ENCODE measurements at places on chromosomes 13 and 19.
A peak's percentile ranks its signal among the peaks of the same experiment; 100 is the strongest.

GRCh38 chr13:101451641-101452040 is 834 bp upstream of the ITGBL1 start:
- no peak for DNase-seq

DNA sequence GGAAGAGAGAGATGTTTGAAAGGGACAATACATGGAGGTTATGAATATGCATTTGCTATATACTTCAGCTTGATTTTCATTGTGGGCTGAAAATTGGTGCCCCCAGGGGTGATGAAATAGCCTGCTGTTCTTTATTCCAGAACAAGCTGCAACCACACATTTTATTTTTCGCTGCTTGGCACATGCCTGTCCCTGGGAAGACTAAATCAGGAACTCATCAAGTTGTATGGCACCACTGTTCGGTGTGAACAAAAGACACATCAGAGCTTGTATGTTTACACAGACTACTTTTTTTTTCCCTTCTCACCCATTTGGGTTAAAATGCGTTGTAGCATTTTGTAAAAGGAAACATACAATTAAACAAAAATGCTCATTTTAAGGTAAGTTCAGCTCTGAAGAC is 230.7 kb downstream of the NALCN start:
- DNase-seq, result no peak

DNA sequence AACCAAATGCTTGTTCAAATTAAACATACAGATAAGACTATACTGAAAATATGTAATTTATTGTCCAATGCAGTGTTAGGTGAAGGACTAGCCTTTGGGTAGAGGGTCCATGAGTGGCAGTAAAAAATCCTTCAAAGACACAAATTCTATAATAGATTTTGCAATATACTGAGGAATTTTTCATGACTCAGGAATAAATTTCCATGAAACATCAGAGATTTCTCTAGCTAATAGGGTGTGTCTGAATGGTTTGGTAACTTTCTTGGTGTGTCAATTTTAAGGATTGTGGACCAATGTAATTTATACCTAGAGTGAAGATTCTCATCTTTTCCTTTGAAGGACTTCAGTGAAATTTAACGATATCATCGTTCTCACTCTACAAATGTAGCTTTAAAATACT is 546.7 kb downstream of the SLITRK5 start:
- no peak for DNase-seq

DNA sequence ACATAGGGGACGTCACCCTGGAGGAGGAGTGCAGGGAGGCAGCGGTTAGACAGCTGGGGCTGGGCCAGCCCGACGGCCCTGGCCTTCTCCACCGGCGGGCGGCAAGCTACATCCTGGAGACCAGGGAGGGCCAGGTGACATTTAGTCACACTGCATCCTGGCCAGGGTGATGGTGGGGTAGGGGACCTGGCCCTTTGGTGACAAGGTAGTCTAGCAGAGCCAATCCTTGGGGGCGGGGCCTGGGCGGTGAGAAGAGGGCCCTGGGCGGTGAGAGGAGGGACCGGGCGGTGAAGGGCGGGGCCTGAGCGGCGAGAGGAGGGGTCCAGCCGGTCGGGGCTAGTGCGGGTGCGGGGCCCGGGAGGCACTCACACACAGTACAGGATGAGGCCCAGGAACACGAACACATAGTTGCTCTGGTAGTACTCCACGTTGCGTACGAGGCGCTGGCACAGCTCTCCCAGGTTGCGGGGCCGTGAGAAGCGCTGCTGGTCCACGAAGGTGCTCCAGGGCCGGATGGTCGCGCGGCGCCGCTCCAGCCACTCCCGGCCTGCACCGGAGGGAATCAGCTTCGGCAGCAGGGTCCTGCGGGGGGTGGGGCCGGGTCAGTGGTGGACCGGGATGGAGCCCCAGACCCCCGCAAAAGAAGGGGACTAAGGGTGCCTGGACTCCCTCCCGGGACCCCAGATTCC is 610 bp downstream of the RABAC1 start:
- DNase-seq, result peak; percentile 82

GRCh38 chr19:8567522-8568172 is 9.6 kb downstream of the MYO1F start:
- DNase-seq, result no peak

GRCh38 chr19:511101-511851 is 4.0 kb downstream of the TPGS1 start:
- peak; percentile 63 for DNase-seq

DNA sequence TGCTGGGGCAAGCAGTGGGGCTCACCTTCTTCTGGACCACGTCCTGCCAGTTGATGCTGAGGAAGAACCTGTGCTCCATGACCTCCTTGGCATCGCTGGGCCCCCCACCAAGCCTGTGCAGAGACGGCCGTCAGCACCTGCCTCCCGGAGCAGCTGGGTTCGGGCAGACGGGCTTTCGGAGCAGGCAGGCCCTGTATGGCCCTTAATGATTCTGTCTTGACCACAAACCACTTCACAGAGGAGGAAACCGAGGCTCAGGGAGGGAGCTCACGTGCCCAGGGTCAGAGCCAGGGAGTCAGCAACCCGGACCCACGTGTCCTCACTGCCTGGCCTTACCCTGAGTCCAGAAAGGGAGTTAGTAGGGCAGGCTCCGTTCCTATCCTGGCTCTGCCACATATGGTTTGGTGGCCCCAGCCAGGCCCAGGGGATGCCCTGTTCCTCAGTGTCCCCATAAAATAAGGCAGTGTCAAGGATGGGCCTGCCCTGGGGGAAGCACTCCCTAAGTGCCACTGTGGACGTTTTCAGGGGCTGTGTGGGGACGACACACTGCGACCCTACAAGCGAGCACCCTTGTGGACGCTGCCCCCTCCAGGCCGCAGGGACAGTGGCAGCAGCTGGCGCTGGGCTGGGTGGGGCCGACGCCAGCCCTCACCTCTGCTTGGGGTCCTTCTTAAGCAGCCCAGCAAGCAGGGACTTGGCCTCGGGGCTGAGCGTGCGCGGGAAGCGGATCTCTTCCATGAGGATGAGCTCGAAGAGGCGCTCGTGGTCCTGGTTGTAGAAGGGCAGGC is 8.9 kb upstream of the CCNP start:
- no peak for DNase-seq

DNA sequence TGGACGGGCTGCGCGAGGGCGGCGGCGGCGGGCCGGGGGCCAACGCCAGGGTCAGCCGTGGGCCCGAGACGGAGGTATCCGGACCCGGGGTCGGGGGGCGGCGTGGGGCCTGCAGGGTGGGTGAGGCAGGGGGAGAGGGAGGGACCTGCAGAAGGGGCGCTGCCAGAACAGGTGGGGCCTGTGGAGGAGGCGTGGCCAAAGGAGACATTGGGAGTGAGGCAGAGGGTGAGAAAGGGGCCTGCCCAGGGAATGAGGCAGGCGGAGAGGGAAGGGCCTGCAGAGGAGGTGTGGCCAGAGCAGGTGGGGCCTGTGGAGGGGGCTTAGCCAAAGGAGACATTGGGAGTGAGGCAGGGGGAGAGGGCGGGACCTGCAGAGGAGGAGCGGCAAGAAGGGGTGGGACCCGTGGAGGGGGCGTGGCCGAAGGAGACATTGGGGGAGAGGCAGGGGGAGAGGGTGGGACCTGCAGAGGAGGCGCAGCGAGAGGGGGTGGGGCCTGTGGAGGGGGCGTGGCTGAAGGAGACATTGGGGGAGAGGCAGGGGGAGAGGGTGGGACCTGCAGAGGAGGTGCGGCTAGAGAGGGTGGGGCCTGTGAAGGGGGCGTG is 4.2 kb downstream of the PRR36 start:
- no peak for DNase-seq

DNA sequence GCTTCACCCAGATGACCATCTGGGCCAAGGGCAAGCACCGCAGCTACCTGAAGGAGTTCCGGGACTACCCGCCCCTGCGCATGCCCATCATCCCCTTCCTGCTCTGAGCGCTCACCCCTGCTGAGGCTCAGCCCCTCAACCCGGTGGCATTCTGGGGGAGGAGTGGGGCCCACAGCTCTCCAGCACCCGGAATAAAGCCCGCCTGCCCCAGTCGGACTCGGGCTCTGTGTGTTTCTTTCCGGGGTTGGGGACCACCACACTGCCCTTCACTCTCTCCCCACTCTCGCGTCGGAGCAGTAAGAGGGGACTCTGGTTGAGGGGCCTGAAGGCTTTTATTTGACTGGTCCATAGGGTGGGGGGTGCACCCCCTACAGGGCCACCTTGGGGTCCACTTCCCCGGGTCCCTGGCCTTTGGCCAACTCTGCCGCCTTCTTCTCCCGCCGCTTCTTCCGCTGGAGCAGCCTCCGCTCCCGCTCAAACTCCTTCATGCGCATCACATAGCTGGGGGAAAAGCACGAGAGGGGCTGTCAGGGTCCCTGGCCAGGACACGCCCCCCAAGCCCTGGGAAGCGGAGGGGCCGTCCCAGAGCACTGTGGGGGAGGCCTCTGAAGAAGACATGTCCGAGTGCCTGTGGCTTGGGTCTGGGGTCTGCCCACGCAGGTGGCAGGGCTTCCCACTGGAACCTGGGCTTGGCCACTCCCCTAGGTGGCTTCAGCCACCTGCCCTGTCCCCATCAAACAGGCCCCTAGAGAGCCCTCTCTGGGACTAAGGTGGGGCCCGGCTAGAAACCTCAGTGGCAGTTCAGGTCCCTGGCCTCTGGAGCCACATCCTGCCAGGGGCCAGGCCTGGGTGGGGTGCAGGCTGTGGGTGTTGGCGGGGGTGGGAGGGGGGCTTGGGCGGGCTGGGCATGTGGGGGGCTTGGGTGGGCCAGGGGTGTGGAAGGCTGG is 5.8 kb downstream of the NDUFB7 start:
- DNase-seq, result no peak

GRCh38 chr13:27619728-27620376 is 477 bp downstream of the LNX2 start:
- peak; percentile 3 for DNase-seq

DNA sequence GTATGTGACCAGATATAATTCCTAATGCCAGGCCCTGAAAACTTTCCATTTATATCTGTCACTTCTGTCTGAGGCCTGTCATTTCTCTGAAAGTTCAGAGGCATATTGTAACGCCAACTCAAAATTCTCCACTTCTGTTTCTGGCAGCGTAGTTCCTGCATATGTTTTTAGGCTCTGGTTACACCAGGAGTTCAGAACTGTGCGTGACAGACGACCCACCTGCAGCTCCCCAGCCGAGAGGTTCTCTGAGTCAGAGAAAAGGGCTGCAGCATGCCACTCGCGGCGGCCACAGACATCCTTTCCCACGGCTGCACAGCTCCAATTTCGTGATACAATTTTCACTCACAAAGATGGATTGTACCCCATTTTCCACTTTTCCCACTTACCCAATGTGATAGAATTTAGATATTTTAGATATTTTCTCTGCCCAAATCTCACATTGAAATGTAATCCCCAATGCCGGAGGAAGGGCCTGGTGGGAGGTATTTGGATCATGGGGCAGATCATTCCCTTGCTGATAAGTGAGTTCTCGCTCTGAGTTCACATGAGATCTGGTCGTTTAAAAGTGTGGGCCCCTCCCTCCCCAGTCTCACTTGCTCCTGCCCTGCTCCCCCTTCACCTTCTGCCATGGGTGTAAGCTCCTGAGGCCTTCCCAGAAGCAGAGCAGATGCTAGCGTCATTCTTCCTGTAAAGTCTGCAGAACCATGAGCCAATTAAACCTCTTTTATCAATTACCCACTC is 308.1 kb downstream of the LIG4 start:
- no peak for DNase-seq

DNA sequence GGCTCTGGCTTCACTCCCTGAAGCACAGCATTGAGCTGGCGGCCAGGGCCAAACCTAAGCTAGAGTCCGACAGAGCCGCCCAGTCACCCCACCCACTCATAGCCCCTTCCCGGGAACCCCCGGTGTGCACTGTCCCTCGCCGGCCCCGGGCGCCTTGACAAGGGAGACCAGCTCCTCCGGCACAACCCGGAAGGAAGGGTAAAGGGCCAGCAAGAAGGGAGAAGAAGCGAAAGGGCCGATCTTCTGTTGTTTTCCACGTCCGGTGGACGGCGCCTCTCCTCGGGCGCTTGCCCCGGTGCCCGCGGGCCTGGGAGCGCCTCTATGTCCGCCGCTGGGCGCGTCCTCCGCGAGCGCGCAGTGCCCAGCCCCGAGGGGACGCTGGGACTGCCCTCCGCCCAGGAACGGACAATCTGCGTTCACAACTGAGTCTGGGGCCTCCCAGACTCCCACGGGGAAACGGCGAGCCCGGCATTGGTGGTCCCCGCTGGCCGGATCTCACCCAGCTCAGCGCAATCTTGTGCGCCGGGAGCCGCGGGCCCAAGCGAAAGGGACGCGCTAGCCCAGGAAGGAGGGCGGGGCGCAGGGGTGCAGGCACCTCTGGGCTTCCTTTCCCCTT is 172.5 kb upstream of the MIR17HG start:
- DNase-seq, result no peak

- no peak for DNase-seq
Measured at GRCh38 chr19:51501594-51502263, at the start of gene SIGLEC12. TSS of gene SIGLEC12 (minus strand) at chr19:51501800. CDS start at chr19:51501733, 67 bp downstream.

DNA sequence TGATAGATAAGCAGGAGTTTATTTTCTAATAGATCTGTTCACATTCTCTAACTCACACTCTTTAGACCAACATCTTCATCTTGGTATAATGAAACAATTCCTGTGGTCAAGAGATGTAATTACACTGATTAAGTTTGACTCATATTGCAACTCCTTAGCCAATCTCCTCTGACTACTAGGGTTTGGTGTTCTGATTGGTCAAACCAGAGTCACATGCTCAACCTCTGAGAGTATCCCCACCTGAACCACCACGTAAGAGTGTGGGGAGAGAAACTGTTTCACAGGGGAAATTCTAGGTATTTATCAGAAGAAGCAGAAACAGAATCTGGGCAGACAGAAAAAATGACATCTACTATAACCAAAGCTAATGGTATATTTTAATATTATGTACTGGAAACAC is 42.4 kb downstream of the UQCRFS1 start:
- DNase-seq, result no peak

GRCh38 chr19:37342753-37343152 is 28.1 kb upstream of the ZNF527 start:
- no peak for DNase-seq

GRCh38 chr19:43752287-43752875 is 2.4 kb downstream of the SMG9 start:
- DNase-seq, result no peak

DNA sequence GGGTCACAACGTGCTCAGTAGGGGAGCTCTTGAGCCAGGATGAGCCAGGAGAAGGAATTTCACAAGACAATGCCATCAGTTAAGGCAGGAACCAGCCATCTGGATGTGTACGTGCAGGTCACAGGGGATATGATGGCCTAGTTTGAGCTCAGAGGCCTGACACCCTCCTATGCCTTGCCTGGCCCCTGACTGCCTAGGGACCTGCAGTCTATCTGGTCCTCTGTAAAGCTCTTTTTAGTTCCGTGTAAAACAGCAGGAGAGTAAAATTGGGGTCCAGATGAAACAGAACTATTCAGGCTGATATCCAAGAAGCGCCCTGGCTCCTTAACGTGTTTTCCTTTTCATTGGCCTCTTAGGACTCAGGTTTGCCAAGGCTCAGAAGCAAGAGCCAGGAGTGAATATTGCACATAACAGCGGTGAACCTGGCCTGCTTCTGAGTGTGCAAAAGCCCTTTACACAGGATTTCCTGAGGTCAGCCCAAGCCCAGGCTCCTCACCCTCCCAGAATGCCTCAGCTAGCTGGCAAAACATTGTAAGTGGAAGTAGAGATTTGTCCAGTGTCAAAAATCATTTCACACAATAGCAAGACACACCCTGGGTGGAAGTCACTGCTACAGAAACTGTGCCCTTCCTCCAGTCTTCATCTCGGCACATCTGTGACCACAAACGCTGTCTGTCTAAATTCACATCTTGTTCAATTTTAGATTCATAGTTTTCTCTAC is 777.2 kb downstream of the UQCRFS1 start:
- no peak for DNase-seq
